ENCODE measurements at places on chromosomes 6 and 20. TPM values are rescaled to one million over a fixed set of nuclear protein-coding genes. Genes with fewer than 3 reads are reported as not detected.
A peak's percentile ranks its signal among the peaks of the same experiment; 100 is the strongest.

DNA sequence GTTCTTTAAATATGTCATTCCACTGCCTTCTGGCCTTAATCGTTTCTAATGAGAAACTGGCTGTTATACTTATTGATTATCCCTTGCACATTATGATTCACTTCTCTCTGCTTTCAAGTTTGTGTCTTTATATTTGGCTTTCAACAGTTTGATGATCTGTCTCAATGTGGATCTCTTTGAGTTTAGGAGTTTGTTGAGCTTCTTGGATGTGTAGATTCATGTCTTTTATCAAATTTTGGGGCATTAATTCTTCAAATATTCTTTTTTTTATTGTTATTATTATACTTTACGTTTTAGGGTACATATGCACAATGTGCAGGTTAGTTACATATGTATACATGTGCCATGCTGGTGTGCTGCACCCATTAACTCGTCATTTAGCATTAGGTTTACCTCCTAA is 29.3 kb downstream of the ZBTB9 start:
- no peaks in the 10 kb centered on the region for H3K4me1 ChIP-seq
- no peak overlapping the region for H3K27ac ChIP-seq
- no peaks in the 10 kb centered on the region for H3K36me3 ChIP-seq

DNA sequence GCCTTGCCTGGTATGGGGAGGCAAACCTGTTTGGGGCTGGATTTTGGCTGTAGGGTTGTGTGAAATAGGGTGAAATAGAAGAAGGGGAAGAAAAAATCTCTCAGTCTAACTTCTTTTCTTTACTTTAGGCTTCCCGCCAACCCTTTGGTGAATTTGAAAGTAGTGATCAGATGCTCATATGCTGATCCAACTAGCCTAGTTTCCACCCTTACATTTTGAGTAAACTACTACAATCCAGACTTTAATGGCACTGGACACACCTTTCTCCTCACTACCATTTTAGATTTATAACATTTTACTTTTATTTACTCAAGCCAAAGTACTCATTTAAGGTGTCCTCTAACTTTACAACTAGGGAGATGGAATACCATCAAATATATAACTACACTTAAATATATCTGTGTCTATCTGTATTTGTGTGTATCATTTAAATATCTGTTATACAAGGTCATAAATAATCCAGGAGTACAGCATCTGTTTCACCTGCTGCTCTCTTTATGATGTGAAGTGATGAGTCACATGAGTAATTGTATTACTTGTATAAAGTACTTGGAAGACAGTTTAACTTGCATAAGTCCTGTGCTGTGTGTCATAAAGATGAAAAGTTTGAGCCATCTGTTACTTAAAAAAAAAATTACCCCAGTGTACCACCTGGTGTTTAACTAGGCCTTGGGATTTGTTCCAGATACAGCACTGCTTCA is 172.1 kb downstream of the CDKAL1 start:
- H3K36me3 ChIP-seq = no peaks in the 10 kb centered on the region
- no peak overlapping the region for H3K27ac ChIP-seq
- no peaks in the 10 kb centered on the region for H3K4me1 ChIP-seq
- H3K4me3 ChIP-seq = no peak overlapping the region
- no peak for DNase-seq
- no peaks in the 10 kb centered on the region for H3K27me3 ChIP-seq

DNA sequence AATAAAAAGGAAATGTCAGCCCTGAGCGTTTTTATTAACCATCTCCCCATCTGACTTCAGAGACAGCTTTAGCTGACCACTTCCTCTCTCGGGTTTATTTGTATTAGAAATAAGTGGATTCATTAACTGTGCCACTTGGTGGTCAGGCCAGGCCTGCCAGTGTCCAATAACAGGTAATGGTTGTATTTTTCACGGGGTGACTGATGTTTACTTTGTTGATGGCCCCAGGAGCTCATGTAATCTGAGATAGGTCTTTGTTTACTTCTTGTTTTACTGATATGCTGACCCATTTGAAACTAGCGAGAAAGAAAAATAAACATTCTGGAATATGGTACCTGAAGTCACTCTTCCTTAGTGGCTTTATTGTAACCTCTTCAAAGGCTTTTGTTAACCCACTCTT is 504.3 kb upstream of the SLC35B3 start:
- H3K4me1 ChIP-seq = no peaks in the 10 kb centered on the region
- DNase-seq = no peak
- H3K27ac ChIP-seq = no peak overlapping the region
- no peaks in the 10 kb centered on the region for H3K36me3 ChIP-seq

- H3K4me3 ChIP-seq = no peak overlapping the region
- H3K36me3 ChIP-seq = no peaks in the 10 kb centered on the region
- DNase-seq = no peak
- H3K27me3 ChIP-seq = no peaks in the 10 kb centered on the region
These were observed 7.2 kb upstream of the ABHD12 start for GRCh38 chr20:25397821-25398220.

DNA sequence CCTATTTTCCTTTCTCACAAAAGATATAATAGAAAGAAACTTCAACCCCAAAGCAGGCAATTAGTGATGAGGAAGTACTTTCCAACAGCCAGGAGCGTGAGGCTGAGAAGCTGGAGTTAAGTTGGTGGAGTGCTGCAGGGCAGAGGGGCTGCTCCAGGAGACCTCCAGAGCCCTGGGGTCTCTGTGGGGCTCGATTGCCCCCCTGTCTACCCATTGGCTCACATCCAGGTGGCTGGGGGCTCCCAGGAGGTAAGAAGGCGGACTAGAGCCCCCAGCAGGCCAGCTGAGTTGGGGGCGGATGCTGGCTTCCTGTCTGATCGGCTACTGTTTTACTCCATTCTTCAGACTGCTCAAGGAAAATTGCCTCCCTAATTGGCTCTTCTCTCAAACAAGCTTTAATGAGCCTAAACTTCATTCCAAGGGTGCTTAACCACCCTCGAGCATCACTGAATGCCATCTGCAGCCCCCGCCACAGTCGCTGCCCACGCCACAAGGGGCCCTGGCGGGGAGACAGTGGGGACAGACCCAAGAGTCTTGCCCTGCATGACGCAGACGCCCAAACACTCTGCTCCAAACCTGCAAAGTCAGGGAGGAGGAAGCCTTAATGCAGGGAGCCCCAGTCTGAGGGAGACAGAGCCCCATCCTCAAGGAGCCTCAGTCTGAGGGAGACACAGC is 78.6 kb downstream of the MDGA1 start:
- H3K27me3 ChIP-seq = no peaks in the 10 kb centered on the region
- no peak for DNase-seq
- H3K27ac ChIP-seq = no peak overlapping the region
- no peak overlapping the region for H3K4me3 ChIP-seq

GRCh38 chr6:146620655-146621054 is 21.9 kb downstream of the ADGB start:
- no peaks in the 10 kb centered on the region for H3K4me1 ChIP-seq
- no peak for DNase-seq
- no peaks in the 10 kb centered on the region for H3K27me3 ChIP-seq

DNA sequence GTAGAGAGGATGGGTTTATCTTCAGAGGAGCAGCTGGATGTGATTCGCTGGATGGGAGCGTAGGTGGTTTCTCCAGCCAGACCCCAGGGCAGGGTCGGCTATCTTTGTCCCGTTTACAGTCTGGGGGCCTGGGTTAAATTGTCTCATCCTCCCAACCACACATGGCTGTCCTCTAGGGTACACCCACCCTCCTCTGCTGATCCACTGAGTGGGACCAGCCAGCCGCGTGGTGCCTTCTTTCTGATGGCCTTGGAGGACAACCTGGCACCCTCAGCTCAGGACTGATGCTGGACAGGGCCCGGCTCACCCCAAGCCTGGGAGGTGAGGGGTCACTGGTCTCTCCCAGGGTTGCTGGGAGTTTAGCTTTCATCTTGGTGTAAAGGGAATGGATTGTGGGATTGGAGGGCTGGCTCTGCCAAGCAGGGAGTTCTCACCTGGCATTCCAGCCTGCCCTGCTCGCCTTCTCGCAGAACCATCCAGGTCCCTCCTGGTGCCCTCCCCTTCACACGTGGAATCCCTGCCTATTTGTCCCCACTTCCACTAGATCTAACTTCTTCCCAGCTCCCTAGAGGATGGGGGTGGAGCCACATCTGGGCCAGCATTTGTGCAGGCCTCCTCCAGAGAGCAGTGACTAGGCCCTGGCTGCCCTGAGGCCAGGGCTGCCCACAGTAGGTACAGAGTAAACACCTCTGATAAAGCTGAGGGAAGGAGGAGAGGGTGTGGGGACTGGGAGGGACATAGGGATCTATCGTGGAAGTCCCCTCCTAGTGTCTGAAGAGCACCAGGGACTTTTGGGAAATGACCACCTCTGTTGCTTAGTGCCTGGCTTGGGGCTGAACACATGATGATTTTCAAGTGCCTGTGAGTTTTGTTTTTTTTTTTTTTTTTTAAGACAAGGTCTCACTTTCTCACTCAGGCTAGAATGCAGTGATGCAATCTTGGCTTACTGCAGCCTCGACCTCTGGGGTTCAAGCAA is 1.6 kb downstream of the ITPR3 start:
- DNase-seq = no peak
- H3K27me3 ChIP-seq = no peaks in the 10 kb centered on the region
- H3K4me3 ChIP-seq = peak overlapping the region; percentile 73
- H3K36me3 ChIP-seq = no peaks in the 10 kb centered on the region

DNA sequence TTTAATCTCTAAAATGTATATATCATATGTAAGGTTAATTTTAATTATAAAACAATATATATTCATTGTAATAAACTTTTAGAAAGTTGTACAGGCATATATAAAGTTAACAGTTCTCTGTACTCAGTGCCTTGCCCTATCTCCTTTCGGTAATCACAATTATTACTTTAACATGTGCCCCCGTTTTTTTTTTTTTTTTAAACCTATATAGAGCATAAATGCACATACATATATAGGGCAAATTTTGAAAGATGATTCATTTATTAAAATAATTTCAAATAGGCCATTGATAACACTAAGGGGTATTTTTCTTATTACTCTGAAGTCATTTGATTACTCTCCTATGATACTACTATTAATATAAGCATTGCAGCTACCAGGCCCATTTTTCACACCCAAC is 1.9 kb downstream of the ASF1A start:
- no peaks in the 10 kb centered on the region for H3K36me3 ChIP-seq
- peaks cover 2% of the 10 kb centered on the region for H3K4me1 ChIP-seq
- no peak overlapping the region for H3K4me3 ChIP-seq
- H3K27me3 ChIP-seq = no peaks in the 10 kb centered on the region

DNA sequence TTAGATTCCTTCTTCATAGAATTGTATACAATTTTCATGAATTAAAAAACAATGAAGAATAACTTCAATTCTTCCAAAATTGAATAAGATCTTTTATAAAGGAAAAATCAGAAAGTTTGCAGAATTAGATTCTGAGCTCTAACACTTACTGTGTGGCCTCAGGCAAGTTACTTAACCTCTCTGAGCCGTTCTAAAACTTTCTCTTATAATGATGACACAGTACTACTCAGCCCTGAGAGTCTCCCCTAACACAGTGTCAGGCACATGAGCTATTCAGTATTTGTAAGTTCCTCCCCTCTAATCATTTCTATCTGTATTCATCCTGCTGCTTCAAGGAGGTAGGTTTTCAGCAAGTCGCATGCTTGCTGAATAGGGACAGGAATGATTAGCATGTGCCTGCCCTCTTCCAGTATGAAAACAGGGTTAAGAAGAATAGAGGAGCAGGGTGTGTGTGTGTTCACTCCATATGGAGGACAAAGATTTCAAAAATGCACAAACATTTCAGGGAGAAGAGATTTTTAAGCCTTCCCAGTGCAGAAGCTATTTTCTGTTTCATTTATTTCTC is 11.4 kb downstream of the ID4 start:
- H3K36me3 ChIP-seq = no peaks in the 10 kb centered on the region
- H3K4me3 ChIP-seq = no peak overlapping the region
- no peak overlapping the region for H3K27ac ChIP-seq
- H3K4me1 ChIP-seq = no peaks in the 10 kb centered on the region
- no peak for DNase-seq

- no peak overlapping the region for H3K4me3 ChIP-seq
- peak overlapping the region; percentile 98 for H3K27ac ChIP-seq
- peaks cover 6% of the 10 kb centered on the region for H3K4me1 ChIP-seq
- no peak for DNase-seq
These were observed 1.7 kb upstream of the MMP24OS start for GRCh38 chr20:35279533-35280174.

DNA sequence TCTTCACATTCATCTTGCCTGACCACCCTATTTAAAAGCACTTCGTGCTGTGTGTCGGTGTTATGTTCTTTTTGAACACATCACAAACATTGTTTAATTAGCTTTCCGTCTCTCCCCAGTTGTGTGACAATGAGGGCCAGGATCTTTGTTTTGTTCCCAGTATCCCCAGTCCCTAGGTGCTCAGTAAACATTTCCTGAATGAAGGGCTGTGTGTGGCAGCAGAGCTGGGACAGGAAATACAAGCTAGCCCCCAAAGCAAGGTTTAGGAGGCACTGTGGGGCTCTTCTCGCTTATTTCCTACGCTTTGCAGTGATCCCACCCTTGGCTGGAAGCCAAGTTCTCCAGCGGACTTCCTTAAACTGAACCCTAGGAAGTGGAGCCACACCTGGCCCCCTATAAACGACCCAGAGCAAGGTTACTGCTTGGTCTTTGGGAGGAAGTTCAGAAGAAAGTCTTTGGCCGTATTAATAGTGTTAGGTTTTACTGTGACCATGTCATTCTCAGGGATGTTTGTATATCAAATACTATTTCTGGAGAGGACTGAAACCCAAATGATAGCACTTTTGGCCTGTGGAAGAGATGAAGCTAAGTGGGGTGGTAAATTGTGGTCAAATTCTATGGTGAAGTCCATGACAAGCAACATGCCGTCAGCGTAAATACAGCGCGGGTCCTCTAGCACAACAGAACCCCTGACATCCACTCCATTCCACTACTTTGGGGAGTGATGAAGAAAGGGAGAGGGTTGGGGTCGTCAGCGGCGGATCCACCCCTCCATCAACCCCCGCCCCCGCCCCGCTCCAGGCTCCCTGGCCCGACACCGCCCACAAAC is 570 bp upstream of the FANCE start:
- H3K27ac ChIP-seq = peak overlapping the region; percentile 30
- H3K36me3 ChIP-seq = no peaks in the 10 kb centered on the region

The ADGRG6 gene
- 8.2 TPM for total RNA-seq

The POU5F1 gene
- total RNA-seq = 0.64 TPM

The FKBP5 gene
- total RNA-seq = 167 TPM

The GGTLC1 gene
- not detected for total RNA-seq

The CFAP61 gene
- 0.59 TPM for total RNA-seq
